Keratinocyte (primary cell): ENCODE measurements at places on chromosomes 1 and 21. TPM values are rescaled to one million over a fixed set of nuclear protein-coding genes. Genes with fewer than 3 reads are reported as not detected.

DNA sequence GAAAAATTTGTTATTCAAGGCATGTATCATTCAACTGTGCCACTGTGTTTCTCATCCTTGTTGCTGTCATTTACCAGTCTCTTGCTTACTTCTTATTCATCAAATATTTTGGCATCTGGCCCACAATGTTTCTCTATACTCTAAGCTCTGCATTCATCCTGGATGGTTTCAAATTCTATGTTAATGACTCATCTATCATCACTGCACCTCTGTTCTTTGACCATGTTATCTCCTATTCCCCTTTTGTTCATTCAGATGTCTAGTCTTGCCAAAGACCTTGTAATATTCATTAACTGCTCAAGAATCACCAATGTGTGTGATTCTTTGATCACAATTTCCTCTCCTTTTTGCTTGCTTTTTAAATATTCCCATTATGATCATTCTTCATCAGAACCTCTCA lies 54.6 kb upstream of the PRKACB start:
- H3K27ac ChIP-seq: no peak overlapping the region
- H3K36me3 ChIP-seq: no peaks in the 10 kb centered on the region
- peaks cover 21% of the 10 kb centered on the region for H3K4me1 ChIP-seq
- H3K4me3 ChIP-seq: no peak overlapping the region

GRCh38 chr1:21238141-21238800 lies 52.0 kb downstream of the ECE1 start:
- DNase-seq: no peak
- H3K27me3 ChIP-seq: no peaks in the 10 kb centered on the region
- no peak overlapping the region for H3K4me3 ChIP-seq
- H3K36me3 ChIP-seq: peaks cover 7% of the 10 kb centered on the region
- H3K4me1 ChIP-seq: no peaks in the 10 kb centered on the region

DNA sequence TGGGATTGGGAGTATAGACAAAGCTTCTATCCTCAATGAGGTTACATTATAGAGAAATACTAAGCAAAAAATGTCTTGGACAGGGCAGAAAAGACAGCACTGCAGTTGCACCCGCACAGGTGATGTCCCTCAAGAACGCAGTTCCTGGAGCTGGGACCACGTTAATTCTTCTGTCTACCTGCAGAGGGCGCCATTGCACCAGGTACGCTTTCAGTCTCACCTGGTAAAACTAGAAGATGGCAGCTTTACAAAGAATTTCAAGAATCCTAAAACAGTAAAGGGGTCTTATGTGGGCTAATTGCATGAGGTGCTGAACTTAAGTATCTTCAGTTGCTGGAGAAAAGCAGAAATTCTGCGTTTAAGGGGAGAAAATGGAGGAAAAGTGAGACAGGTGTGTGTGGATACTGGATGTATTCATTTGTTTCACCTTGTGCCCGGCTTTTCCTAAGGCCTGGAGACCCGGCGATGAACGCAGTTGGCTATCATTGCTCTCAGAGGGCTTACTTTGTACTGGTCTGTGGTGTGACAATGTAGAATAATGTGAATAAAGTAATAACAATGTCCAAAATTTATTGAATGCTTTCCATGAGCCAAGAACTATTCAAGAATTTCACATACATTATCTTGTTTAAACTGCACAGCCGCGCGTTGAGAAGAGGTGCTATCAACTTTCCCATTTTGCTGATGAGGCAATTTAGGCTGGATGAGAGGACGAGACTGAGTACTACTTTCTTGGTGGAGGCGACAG lies 276.3 kb upstream of the GREM2 start:
- H3K4me3 ChIP-seq: no peak overlapping the region
- H3K4me1 ChIP-seq: no peaks in the 10 kb centered on the region
- H3K27me3 ChIP-seq: no peaks in the 10 kb centered on the region
- no peaks in the 10 kb centered on the region for H3K36me3 ChIP-seq
- DNase-seq: no peak
- H3K27ac ChIP-seq: no peak overlapping the region

DNA sequence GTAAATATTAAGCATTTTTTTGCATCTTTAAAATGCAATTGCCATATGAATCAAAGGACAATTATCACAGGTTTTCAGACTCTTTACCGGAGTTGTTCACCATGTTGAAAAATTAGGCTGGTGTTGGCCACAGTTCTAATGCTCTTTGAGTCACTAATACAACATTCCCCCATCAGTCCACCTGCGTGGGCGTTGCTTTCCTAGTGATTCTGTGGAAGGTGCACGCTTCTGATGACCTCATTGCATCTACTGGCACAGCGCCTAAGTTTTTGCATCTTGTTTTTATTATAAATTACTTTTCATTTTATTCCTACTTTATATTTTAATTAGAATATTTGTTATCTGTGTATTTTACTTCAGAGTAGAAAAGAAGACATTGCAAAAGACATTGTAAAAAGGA lies 4.7 kb upstream of the F5 start:
- no peaks in the 10 kb centered on the region for H3K4me1 ChIP-seq
- peaks cover 2% of the 10 kb centered on the region for H3K27me3 ChIP-seq
- DNase-seq: no peak
- H3K36me3 ChIP-seq: no peaks in the 10 kb centered on the region

Gene OR10J1
- not detected in 3 replicates for polyA plus RNA-seq

Gene RHOU
- polyA plus RNA-seq: 0.08 to 0.31 TPM (median 0.29 TPM) in 3 replicates

Gene RGS13
- polyA plus RNA-seq: not detected in 3 replicates

Gene PTPN7
- 0.06 to 0.10 TPM in 2 of 3 replicates, not detected in the other for polyA plus RNA-seq
